ENCODE measurements at places on chromosomes 7 and 10. TPM values are rescaled to one million over a fixed set of nuclear protein-coding genes. Genes with fewer than 3 reads are reported as not detected.

DNA sequence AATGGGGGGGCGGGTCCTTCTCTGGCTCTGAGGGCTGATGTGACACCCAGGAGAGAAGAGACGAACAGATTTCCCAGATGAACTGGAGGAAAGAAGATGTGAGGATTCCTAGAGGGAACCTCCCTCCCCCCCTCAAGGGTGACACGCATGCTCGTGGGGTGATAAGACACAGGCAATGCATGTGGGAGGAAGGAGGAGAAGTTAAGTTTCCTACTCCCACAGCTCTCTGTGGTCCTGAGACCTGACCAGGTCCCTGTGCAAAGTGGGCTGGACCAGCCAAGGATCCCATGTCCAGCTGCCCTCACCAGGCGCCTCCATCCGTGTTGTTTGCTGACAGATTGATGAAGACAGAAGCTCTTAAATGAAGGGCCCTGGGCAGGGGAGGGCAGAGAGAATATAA is 112.6 kb downstream of the SH3PXD2A start:
- H3K27me3 ChIP-seq: no peaks in the 10 kb centered on the region
- H3K4me3 ChIP-seq: no peak overlapping the region
- DNase-seq: no peak
- peaks cover 12% of the 10 kb centered on the region for H3K4me1 ChIP-seq
- no peak overlapping the region for H3K27ac ChIP-seq

GRCh38 chr10:129335942-129336341 is 131.1 kb upstream of the MGMT start:
- no peaks in the 10 kb centered on the region for H3K36me3 ChIP-seq
- H3K4me1 ChIP-seq: no peaks in the 10 kb centered on the region
- H3K27ac ChIP-seq: no peak overlapping the region
- peaks cover 2% of the 10 kb centered on the region for H3K27me3 ChIP-seq
- H3K4me3 ChIP-seq: no peak overlapping the region

- H3K27me3 ChIP-seq: no peaks in the 10 kb centered on the region
- H3K4me3 ChIP-seq: peak within 1 kb of the TSS; percentile 54
- H3K27ac ChIP-seq: peak within 1 kb of the TSS; percentile 49
Observed at GRCh38 chr7:98211221-98211675, at the start of gene BHLHA15. TSS of gene BHLHA15 (plus strand) at chr7:98211439. CDS start at chr7:98212310, 871 bp downstream.

Gene SEM1
- 36.4 TPM for total RNA-seq

GRCh38 chr7:15584575-15584974 is 22.8 kb upstream of the AGMO start:
- no peak overlapping the region for H3K27ac ChIP-seq
- no peaks in the 10 kb centered on the region for H3K4me1 ChIP-seq
- H3K27me3 ChIP-seq: no peaks in the 10 kb centered on the region
- no peaks in the 10 kb centered on the region for H3K36me3 ChIP-seq

Gene MMD2
- not detected for total RNA-seq

- no peaks in the 10 kb centered on the region for H3K36me3 ChIP-seq
- H3K27me3 ChIP-seq: no peaks in the 10 kb centered on the region
- H3K4me1 ChIP-seq: no peaks in the 10 kb centered on the region
- no peak overlapping the region for H3K4me3 ChIP-seq
- DNase-seq: no peak
Observed at GRCh38 chr7:46569133-46569465, 648.0 kb upstream of the IGFBP3 start.

GRCh38 chr7:12570168-12570533 is 369 bp upstream of the SCIN start:
- no peak for DNase-seq
- H3K36me3 ChIP-seq: no peaks in the 10 kb centered on the region
- H3K4me1 ChIP-seq: peaks cover 18% of the 10 kb centered on the region

Gene CCL26
- total RNA-seq: not detected

DNA sequence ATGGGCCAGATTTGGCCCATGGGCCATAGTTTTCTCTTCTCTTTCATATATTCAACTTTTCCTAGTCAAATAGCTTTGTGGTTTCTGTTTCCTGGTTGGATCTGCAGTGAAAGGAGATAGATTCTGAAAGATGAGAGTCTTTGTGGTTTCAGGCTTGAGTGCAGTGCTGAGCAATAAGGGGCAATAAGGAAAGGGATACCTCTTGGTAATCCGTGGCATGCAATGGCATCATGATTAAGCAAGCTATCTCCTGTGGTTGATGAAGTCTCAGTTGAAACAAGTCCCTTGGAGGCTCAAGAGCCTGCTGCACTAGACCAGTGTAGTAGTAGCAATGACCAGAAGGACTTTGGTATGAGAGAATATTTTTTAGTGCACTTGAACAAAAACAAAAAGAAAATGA is 187.7 kb upstream of the CNTNAP2 start:
- no peaks in the 10 kb centered on the region for H3K36me3 ChIP-seq
- H3K4me3 ChIP-seq: no peak overlapping the region
- H3K27ac ChIP-seq: no peak overlapping the region
- H3K27me3 ChIP-seq: no peaks in the 10 kb centered on the region
- DNase-seq: no peak

Gene ST8SIA6
- not detected for total RNA-seq

Gene LEP
- not detected for total RNA-seq

DNA sequence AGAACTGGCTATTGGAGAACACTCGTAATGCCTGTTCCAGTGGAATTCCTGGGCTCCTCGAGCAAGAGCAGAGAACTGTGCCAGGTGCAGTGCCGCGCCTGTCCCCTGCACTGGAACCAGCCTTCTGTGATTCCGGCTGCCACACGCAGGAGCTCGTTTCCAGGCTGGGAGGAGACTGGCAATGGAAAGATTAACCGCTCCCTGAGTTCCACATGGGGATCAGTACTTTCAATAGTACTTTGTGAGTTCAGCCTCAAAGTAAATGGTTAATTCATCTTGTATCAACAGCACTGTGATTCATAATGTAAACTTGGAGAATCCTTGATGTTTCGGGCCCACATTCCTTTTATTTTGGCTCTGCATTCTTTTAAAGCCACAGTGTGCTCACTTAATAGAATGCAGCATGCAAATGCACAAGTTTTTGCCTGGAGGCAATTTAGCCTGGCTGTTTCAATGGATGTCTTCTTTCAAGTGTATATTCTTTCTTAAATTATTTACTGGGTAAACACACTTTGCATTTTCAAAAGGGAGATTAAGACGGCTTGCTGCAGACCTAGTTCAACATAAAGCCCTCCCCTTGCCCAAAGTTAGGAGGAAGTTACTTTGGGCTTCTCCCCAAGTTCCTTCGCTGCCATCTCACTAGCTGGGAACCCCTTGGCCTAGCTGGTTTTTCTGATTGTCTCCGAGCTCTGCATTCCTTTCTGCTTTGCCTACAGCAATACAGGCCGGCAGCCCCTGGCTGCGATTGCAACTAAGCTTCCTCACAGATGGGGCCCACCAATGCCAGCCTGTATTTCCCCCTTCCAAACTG is 138.1 kb upstream of the TCF7L2 start:
- peaks cover 23% of the 10 kb centered on the region for H3K36me3 ChIP-seq
- no peak for DNase-seq
- peaks cover 17% of the 10 kb centered on the region for H3K4me1 ChIP-seq
- no peaks in the 10 kb centered on the region for H3K27me3 ChIP-seq
- no peak overlapping the region for H3K4me3 ChIP-seq
- no peak overlapping the region for H3K27ac ChIP-seq

Gene EN2
- total RNA-seq: not detected

DNA sequence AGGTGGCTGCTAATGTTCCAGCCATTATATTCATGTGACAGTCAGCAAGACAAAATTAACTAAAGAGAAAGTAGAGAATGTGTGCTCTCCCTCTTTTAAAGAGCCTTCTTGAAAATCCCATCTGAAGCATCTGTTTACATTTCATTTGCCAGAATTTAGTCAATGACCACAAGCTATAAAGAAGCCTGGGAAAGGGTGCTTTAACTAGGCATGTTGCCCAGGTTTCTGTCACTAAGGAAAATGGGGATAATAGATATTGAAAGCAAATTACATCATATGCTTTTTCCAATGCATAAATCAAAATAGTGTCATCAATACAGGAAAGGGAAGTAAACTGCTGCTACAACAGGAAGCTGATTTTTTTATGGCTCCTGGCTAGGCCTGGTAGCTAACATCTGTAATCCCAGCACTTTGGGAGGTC is 67.7 kb downstream of the ELAPOR2 start:
- peaks cover 2% of the 10 kb centered on the region for H3K36me3 ChIP-seq
- H3K27me3 ChIP-seq: peaks cover 8% of the 10 kb centered on the region
- H3K4me1 ChIP-seq: no peaks in the 10 kb centered on the region
- no peak overlapping the region for H3K27ac ChIP-seq
- DNase-seq: no peak
- no peak overlapping the region for H3K4me3 ChIP-seq

Gene ITIH2
- total RNA-seq: not detected

GRCh38 chr10:14678637-14679036 is 96.1 kb downstream of the FAM107B start:
- H3K27ac ChIP-seq: no peak overlapping the region
- H3K27me3 ChIP-seq: no peaks in the 10 kb centered on the region
- H3K36me3 ChIP-seq: no peaks in the 10 kb centered on the region
- H3K4me1 ChIP-seq: no peaks in the 10 kb centered on the region
- no peak for DNase-seq
- H3K4me3 ChIP-seq: no peak overlapping the region

Gene UCMA
- not detected for total RNA-seq

GRCh38 chr7:101835136-101835535 is 17.7 kb downstream of the CUX1 start:
- no peak for DNase-seq
- H3K27ac ChIP-seq: no peak overlapping the region
- no peaks in the 10 kb centered on the region for H3K27me3 ChIP-seq
- H3K4me1 ChIP-seq: peaks cover 7% of the 10 kb centered on the region
- peaks cover 3% of the 10 kb centered on the region for H3K36me3 ChIP-seq
- H3K4me3 ChIP-seq: no peak overlapping the region

- H3K27ac ChIP-seq: peak overlapping the region; percentile 47
- no peaks in the 10 kb centered on the region for H3K36me3 ChIP-seq
- no peak overlapping the region for H3K4me3 ChIP-seq
- peaks cover 72% of the 10 kb centered on the region for H3K4me1 ChIP-seq
Observed at GRCh38 chr10:50511492-50512213, 112.1 kb downstream of the SGMS1 start.

- H3K4me3 ChIP-seq: peak within 1 kb of the TSS; percentile 17
- H3K36me3 ChIP-seq: no peaks in the 10 kb centered on the region
- DNase-seq: no peak
- H3K27ac ChIP-seq: no peak within 1 kb of the TSS
- H3K4me1 ChIP-seq: peaks cover 7% of the 10 kb centered on the region
Observed at GRCh38 chr10:116272440-116273283, at the start of gene GFRA1. TSS of gene GFRA1 (minus strand) at chr10:116273206. CDS start at chr10:116272029, 1,177 bp downstream.

Gene FAM170B
- total RNA-seq: not detected

All from activated CD8-positive, alpha-beta T cell treated with anti-CD3 and anti-CD28 coated beads for 36 hours (primary cell).